ENCODE measurements at places on chromosomes 4 and X. TPM values are rescaled to one million over a fixed set of nuclear protein-coding genes. Genes with fewer than 3 reads are reported as not detected.
A peak's percentile ranks its signal among the peaks of the same experiment; 100 is the strongest.

Gene CLTRN
- polyA plus RNA-seq: 0.76 TPM

Gene TKTL1
- not detected for polyA plus RNA-seq

Gene VSIG1
- polyA plus RNA-seq: 0.11 TPM

GRCh38 chr4:182255441-182256190, 12.4 kb downstream of the TENM3 start:
- peak; percentile 5 for DNase-seq

DNA sequence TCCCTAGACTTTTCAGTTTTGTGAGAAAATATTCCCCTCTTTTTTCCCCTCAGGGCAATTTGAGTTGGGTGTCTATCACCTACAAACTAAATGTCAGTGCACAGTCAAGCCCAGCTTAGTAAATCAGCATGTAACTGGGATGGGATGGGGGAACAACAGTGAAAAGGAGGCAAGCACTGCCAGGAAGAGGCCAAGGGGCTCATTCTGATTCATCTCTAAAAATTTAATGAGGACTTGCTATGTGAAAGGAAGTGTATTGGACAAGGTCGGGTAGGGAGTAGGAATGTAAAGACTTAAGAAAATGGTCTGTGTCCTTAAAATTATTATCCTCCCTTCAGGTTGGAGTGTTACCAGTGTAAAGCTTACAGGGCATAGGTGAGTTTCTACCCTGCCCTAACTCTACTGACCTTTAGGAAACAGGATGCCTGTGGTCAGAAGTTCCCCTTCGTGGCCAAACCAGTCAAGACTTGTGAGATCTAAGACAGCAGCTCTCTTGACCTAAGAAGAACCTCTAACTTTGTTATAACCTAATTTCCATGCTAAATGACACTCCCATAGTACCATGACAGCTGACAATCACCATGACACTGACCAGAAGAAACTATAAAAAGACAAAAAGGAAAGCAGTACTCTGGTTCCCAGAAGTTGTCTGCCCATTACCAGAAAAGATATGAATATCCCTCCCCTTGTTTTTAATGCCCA, 194.4 kb upstream of the LDB2 start:
- no peak for DNase-seq
